ENCODE measurements at places on chromosomes 4 and X.
A peak's percentile ranks its signal among the peaks of the same experiment; 100 is the strongest.

- DNase-seq = peak; percentile 48
Measured at GRCh38 chrX:151695583-151696340, 504 bp downstream of the PRRG3 start.

DNA sequence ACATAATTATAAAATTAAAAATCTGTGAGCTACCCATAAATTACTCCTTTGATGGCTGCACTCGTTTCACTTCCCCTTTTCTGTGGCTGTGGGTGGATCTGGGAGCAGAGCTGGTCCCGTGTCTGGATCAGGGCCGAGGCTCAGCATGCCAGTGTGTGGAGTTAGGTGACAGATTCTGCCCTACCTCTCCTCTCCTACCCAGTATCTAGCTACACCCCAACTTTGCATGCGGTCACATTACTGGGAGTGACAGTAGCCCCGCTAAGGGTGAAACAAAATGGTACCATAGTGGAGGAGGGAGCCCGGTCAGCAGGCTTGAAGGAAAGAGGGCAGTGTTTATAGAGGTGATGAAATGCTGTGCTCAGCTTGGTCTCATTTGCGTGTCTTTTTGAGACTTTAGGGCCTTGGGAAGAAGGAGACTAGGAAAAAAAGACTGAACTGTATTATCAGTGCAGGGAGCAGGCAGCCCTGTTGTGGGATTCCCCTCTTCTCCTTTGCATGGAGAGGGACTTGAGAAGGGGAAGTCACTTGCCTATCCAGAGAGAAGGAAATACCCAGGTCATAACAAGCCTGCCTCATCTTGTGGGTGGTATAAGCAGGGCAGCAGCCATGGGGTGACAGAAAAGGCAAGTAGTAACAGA lies 48.4 kb downstream of the ARHGAP10 start:
- no peak for DNase-seq

DNA sequence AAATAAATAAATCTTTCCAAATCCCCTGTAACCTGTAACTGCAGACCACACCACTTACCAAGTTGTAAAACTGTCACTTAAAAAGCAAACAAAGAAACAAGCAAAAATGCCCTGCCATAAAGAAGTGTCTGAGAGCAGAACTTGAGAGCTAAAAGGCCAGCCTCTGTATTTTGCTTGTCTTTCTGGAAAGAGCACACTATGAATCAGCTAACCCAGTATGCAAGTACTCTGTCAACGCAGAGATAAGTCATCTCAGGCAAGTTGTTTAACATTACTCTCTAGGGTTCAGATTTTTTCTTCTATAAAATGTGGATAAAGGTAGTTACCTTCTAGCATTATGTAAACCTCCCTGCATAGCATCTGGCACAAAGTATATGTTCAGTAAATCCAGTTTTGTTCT lies 134.8 kb downstream of the HS3ST1 start:
- DNase-seq = no peak

GRCh38 chr4:129014566-129015509 lies 78.5 kb downstream of the SCLT1 start:
- no peak for DNase-seq

DNA sequence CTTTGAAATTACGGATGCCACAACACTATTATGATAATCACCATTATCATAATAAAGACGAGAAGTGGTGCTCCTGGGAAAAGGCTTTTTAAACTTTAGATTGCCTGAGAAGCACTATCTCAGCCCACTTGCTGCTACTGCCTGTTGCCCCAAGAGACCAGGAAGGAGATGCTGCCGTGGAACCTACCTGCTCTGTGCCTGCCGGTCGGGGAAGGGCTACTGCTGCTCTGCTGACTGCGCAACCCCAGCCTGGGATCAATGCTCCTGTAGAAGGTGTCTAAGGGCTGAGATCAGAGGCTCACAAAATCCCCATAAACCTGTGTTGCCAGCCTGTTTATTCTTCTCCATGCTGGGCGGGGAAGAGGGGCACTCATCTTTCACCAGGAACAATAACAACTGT lies 145.3 kb upstream of the VCX3B start:
- DNase-seq = no peak

DNA sequence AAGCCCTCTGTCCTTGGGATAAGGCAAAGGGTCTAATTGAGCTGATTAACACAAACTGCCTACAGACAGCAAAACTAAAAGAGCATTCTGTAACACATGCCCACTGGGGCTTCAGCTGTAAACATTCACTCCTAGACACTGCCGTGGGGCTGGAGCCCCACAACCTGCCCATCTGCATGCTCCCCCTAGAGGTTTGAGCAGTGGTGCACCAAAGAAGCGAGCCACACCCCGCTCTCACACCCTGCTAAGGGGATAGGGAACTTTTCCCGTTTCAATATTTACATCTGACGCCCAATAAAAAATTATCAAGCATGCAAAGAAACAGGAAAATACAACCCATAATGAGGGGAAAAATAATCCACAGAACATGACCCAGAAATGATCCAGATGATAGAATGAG lies 46.9 kb upstream of the HSD17B10 start:
- DNase-seq = no peak

DNA sequence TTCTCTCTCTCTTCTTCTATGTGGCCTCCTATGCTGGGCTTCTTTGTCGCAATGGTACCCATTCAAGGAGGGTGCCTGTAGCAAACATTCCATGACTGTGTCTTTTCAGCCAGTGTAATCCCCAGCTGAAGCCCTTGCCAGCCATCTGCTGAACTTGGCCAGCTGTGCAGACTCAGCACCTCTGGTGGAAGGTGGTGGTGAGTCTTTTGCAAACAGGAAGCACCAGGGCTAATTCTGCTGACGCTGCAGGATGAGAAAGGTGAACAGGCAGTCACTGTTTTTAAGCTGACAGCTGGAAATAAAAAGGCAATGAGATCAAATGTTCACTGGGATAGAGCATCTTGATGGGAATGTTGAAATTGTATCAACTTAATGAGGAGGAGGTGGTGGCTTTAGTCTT lies 298.7 kb upstream of the CLNK start:
- peak; percentile 41 for DNase-seq

DNA sequence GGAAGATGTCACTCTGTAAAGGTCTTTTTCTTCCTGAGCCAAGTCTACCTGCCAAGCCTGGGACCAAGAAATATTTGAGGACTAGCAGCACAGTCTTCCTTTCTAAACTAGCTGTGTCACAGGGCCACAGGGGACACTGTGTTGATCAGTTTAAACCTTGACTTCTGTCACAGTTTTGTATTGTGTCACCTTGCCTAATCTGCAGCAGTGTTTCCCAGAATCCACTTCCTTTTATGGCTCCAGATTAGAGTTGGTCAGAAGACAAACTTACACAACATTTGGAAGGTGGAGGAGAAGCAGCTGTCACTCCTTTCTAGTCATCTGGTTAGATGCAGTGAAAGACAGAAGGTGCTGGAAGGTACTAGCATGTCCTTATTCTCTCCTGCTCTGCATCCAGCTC lies 143.1 kb upstream of the BCOR start:
- no peak for DNase-seq

DNA sequence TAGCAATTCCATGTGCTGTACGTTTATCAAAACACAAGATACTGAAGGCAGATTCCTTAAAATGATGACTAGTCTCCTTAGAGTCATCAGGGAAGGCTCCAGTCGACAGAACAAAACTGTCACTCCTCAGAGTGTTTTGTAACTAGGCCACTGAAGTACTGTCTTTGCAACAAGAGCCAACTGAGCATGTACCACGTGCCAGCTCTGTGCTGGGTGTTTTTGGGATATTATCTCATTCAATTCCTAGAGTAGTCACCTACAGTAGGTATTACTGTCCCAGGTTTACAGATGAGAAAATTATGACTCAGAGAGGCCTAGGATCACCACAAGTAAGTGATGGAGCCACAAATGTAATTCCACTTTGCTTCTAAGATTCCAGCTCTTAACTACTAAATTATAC lies 18.3 kb upstream of the NUP54 start:
- no peak for DNase-seq

DNA sequence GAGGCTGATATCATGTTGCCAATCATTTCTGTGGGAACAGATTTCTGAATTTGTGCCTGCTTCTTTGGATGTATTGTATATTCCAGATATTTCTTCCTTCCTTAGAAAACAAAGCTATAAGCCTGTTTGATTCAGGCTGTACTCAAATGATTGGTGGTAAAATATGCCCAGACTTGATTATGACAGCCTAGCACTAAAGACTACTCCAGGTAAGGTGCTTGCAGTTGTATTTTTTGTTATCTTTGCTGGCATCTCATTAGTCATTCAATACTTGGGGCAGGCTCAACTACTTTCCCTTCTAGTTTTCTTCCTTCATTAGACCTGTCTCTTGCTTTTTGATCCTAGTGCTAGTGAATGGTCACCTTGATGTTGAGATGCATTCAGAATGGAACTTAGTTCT lies 90.6 kb downstream of the ZNF518B start:
- DNase-seq = no peak

DNA sequence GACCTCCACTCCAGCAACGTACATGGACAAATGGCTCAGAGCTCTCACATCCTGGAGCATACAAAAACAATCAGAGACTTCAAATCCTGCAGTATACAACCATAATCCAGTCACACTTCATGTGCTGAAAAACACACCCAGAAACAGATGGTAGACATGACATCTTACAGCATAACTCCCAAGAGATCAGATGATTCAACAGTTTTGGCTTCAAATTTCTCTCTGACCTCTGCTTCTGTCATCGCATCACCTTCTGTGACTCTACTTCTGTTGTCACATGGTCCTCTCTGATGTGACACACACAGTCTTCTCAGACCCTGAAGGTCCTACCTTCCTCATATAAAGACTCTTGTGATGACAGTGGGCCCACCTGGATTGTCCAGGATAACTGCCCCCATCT lies 18.5 kb downstream of the SUV39H1 start:
- no peak for DNase-seq

DNA sequence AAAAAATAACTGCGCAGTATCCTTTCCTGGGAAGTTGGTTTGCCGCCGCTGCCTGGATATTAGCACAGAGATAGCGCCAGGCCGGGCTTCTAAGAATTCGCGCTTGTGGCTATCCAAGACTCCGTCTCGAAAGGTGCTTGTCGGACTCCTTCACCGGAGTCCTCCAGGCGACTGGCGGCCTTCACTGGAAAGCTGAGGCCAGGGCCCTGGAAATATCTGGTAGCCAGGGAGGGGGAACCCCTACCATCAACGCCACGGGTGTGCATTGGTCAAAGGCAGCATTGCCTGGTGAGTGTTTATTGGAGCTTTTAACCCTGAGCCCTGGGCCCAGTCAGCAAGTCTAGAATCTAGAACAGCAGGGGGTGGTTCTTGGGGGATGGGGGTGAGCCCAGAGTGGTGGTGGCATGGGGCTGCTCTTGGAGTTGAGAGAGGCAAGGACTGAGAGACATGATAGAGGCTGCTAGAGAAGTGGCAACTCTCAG lies 577 bp upstream of the PIM2 start:
- no peak for DNase-seq

DNA sequence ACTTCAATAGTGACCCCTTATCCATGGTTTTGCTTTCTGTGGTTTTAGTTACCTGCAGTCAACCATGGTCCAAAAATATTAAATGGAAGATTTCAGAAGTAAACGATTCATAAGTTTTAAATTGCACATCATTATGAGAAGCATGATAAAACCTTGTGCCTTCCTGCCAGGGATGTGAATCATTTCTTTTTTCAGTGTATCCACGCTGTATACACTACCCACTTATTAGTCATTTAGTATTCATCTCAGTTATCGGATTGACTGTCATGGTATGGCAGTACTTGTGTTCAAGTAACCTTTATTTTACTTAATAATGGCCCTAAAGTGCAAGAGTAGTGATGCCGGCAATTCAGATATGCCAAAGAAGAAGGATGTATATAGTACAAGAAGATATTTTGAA lies 37.7 kb upstream of the TASL start:
- no peak for DNase-seq

DNA sequence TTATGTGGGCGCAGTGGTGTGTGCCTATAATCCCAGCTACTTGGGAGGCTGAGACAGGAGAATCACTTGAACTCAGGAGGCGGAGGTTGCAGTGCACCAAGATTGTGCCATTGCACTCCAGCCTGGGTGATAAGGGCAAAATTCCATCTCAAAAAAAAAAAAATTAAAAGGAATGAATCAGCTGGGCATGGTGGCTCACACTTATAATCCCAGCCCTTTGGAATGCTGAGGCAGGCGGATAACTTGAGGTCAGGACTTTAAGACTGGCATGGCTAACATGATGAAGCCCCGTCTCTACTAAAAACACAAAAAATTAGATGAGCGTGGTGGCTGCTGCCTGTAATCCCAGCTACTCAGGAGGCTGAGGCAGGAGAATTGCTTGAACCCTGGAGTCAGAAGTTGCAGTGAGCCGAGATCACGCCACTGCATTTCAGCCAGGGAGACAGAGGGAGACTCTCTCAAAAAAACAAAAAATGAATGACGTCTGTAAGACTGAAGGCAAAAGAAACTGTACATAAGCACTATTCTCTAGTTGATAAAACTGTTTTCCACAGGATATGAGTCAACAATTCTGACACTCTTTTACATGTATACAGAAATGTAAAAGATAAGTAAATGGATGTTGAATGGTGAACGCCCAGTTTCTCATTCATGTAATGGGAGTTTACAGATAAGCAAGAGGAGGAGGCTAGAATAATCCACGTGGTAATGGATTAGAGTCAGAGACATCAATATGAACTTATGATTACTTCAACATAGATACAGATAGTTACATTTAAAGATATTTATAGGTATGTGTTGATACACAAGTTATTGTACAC lies 22.2 kb downstream of the CENPC start:
- no peak for DNase-seq

DNA sequence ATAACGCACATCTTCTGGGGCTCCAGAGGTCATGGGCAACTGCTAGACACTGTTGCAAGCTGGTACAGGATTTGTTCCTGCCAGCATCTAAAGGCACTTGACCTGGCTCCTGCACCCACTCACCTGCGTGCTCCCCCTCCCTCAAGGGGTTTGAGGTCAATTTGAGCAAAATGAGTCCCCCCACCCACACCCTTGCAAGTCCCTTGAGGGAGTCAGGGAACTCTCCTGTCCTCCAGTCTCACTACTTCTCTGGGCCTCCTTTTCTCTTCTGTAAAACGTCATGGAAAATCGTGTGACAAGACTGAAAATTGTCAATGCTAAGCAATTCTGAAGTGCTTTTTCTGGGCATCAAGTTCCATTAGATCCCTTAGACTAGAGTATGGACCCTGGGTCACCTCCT lies 39.9 kb upstream of the PGK1 start:
- no peak for DNase-seq

DNA sequence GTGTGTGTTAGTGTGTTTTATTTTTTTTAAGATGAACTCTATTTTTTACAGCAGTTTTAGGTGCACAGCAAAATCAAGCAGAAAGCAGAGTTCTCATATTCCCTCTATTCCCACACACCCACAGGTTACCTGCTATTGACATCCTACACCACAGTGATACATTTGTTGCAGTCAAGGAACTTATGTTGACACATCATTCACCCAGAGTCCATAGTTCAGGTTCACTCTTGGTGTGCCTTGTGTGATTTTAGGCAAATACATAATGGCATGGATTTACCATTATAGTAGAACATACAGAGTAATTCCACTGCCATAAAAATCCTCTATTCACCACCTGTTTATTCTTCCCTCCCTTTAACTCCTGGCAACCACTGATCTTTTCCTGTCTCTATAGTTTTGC lies 28.7 kb downstream of the DIAPH2 start:
- no peak for DNase-seq
